ENCODE measurements at places on chromosomes 4 and X. TPM values are rescaled to one million over a fixed set of nuclear protein-coding genes. Genes with fewer than 3 reads are reported as not detected.

The ADH1C gene
- total RNA-seq, result not detected

The NALF2 gene
- total RNA-seq, result not detected

The EREG gene
- total RNA-seq, result not detected

The H2BW2 gene
- total RNA-seq, result not detected

The KLHL34 gene
- 0.09 TPM for total RNA-seq

- H3K4me1 ChIP-seq, result peaks cover 35% of the 10 kb centered on the region
- H3K27me3 ChIP-seq, result no peaks in the 10 kb centered on the region
- DNase-seq, result peak; percentile 70
- peak overlapping the region; percentile 65 for H3K27ac ChIP-seq
Observed at GRCh38 chrX:42992199-42992943, 214.4 kb upstream of the PPP1R2C start.

- no peak overlapping the region for H3K4me3 ChIP-seq
- H3K27me3 ChIP-seq, result no peaks in the 10 kb centered on the region
- no peaks in the 10 kb centered on the region for H3K36me3 ChIP-seq
- DNase-seq, result peak; percentile 44
Observed at GRCh38 chrX:129777218-129778030, 2.3 kb upstream of the SASH3 start.

GRCh38 chr4:53221832-53222480, 143.9 kb downstream of the SCFD2 start:
- H3K36me3 ChIP-seq, result no peaks in the 10 kb centered on the region
- no peak for DNase-seq
- H3K27ac ChIP-seq, result no peak overlapping the region
- no peaks in the 10 kb centered on the region for H3K27me3 ChIP-seq
- no peak overlapping the region for H3K4me3 ChIP-seq

DNA sequence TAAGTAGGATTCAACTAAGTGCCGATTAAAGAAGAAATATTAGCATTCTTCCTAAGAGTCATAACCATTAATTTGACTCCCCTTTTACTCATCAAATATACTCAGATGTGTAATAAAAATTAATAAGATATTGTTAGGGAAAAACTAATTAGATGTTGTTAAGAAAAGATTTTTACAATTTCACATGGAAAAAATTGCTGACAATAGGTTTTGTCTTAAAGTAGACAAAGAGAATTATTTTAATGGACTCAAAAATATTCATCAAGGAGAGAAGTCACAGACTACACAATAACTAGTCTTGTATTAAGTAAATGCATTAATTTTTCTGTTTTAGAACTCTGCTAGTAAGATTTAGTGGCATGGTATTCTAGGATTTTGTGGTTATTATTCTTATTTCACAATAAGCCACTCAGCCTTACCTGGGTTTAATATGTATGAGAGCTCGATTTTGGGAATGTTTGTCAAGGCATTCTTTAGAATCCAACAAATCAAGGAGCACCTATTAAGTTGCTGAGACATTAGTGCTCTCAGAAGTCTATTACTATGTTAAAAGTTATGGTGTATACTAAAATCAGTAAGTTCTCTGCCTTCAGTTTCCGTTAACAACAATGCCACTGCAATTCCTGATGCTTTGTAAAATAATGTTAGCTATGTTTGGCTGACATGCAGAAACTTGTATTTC, 110.2 kb upstream of the UGT8 start:
- no peak for DNase-seq
- no peaks in the 10 kb centered on the region for H3K4me1 ChIP-seq
- H3K27ac ChIP-seq, result no peak overlapping the region
- H3K4me3 ChIP-seq, result no peak overlapping the region

DNA sequence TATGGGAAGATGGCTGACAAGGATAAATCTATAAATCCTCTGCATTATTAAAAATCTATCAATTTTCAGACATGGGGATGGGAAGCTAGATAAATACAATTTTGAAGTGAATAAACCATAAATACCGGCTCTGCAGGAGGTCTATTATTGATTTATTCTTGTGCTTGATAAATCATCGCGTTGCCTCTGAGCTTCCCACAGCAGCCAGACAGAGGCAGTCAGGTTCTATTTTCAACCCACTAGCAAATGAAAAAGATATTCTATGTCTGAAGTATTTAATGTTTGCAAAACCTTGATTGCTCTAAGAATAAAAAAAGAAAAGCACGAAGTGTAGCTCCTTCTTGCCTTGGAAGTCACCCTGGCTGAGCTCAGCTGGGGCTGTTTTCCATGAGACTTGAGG, 216.2 kb downstream of the DHRSX start:
- DNase-seq, result no peak
- no peak overlapping the region for H3K27ac ChIP-seq
- no peak overlapping the region for H3K4me3 ChIP-seq
- no peaks in the 10 kb centered on the region for H3K36me3 ChIP-seq

GRCh38 chr4:164572877-164573279, 181.1 kb upstream of the SMIM31 start:
- H3K4me1 ChIP-seq, result no peaks in the 10 kb centered on the region
- H3K4me3 ChIP-seq, result no peak overlapping the region
- no peaks in the 10 kb centered on the region for H3K36me3 ChIP-seq

GRCh38 chr4:6232836-6233785, 32.8 kb upstream of the JAKMIP1 start:
- no peaks in the 10 kb centered on the region for H3K4me1 ChIP-seq
- no peak overlapping the region for H3K4me3 ChIP-seq
- H3K27ac ChIP-seq, result no peak overlapping the region
- H3K36me3 ChIP-seq, result no peaks in the 10 kb centered on the region
- no peak for DNase-seq

DNA sequence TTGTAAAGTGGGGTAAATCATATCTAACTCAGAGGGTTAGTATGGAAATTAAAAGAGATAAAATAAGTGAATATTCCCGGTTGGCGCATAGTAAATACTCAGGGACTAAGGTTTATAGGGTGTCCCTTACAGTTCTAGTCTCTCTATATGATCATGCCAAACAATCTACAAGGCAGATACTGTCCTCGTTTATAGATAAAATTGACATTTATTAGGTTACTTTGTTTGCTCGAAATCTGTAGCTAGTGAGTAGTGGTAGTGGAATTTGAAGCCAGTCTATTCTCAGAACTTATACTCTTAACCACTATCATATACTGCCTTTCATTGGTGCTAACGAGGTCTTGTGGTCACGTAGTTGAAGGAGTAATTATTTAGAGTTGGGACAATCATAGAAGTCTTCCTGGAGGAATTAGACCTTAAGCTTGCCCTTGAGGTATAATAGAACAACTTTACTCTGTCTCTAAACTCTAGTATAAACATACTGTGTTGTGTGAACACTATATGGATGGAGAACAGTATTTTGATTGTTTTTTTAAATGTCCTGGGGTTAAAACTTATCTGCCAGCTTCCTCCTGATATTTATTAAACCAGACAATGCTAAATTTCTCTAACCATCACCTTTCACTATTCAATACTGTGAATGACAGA, 324.0 kb downstream of the STIM2 start:
- no peaks in the 10 kb centered on the region for H3K4me1 ChIP-seq
- H3K27ac ChIP-seq, result no peak overlapping the region
- no peaks in the 10 kb centered on the region for H3K36me3 ChIP-seq
- H3K27me3 ChIP-seq, result no peaks in the 10 kb centered on the region

GRCh38 chrX:71814123-71814912, 51.2 kb downstream of the CXorf49B start:
- no peak overlapping the region for H3K27ac ChIP-seq
- no peak overlapping the region for H3K4me3 ChIP-seq
- H3K4me1 ChIP-seq, result no peaks in the 10 kb centered on the region
